ENCODE measurements at places on chromosomes 13 and 19.
A peak's percentile ranks its signal among the peaks of the same experiment; 100 is the strongest.

GRCh38 chr19:52942386-52943133, 19.3 kb upstream of the ZNF888 start:
- DNase-seq: peak; percentile 91

GRCh38 chr13:35736876-35737275, 260.4 kb upstream of the MAB21L1 start:
- no peak for DNase-seq

DNA sequence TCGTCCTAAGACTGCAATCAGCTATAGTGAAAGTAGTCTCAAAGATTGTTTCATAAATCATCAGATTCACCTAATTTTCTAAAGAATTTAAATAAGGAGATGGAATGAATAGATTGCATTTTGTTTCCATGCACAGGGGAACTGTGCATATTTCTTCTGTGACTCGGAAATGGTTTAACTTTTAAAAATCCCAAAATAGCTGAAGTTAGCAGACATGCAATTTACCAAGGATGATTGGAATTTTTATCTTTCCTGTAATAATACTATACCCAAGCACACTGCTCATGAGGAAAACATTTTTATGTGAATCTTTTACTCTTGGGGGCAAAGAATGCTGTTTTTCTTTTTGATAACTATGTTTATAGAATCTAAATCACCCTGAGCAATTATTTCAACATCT, 15.0 kb upstream of the LMO7 start:
- peak; percentile 35 for DNase-seq

GRCh38 chr13:52713894-52714293, 25.7 kb downstream of the CNMD start:
- DNase-seq: no peak

DNA sequence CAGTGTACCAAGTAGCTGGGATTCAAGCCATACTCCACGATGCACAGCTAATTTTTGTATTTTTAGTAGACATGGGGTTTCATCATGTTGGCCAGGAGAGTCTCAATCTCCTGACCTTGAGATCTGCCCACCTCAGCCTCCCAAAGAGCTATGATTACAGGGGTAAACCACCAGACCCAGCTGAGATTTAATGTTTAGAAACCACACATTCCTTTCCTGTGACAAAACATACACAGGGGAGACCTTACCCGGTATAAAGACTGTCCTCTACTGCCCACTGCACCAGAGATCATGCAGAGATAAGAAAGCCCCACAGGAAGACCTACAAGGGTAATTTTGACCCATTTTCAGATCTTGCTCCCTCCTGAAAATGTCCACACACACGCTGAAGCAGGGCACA, 22.8 kb upstream of the ZNF83 start:
- DNase-seq: no peak

DNA sequence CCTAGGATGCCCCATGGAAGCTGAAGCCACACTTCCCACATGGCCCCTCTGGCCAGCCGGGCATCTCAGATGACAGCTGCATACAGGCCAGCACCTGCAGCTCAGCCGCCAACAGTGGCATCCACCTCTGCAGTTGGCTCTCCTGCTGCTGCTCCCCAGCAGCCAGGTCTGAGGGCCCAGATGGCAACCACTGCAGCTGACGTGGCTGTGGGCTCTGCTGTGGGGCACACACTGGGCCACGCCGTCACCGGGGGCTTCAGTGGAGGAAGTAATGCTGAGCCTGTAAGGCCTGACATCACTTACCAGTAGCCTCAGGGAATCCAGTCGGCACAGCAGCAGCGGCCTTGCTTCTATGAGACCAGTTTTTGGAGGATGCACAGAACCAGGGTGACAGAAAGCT, 45.3 kb upstream of the LSM14A start:
- no peak for DNase-seq

DNA sequence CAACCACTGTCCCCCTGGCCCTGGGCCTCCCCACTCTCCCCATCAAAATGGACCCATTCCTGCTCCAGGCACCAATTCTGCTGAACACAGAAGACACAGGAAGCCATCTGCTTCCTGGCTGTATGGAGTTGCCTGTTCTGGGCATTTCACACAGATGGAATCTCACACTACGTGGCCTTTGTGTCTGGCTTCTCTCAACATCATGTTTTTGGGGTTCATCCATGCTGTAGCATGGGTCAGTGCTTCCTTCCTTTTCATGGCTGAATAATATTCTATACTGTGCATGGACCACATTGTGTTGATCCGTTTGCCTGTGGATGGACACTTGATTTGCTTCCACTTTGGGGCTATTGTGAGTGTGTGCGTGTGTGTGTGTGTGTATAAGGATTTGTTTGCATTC, 15.0 kb upstream of the KLF2 start:
- no peak for DNase-seq

GRCh38 chr13:95800436-95800835, 123.5 kb downstream of the DNAJC3 start:
- DNase-seq: no peak

GRCh38 chr13:24119626-24120508, 40.7 kb upstream of the SPATA13 start:
- DNase-seq: no peak

GRCh38 chr13:112261924-112262323, 114.2 kb upstream of the SPACA7 start:
- no peak for DNase-seq

DNA sequence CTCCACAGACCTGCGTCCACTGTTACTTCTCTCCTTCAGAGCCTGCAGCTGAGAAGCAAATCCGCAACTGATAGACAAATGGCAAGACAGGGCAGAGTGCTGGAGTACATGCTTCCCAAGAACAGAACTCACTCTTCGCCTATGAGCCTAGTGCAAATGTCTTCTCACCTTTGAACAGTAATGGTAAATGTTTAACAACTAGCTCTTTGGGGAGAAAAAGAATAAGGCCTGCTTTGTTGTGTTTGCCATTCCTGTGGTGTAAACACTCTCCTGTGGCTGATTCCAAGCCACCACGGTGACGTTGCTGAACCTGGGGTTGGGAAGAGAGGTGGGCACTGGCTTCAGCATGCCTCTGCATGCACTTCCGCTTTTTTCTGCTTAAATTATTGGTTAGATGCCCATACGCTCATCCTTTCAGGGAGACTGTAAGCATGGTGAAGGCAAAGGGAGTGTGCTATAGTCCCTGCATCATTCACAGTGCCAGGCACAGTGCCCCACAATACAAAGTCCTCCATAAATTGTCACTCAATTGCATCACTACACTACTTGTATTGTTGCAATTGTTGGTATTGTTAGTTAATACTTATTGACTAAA, 28.1 kb upstream of the GTF3A start:
- no peak for DNase-seq

DNA sequence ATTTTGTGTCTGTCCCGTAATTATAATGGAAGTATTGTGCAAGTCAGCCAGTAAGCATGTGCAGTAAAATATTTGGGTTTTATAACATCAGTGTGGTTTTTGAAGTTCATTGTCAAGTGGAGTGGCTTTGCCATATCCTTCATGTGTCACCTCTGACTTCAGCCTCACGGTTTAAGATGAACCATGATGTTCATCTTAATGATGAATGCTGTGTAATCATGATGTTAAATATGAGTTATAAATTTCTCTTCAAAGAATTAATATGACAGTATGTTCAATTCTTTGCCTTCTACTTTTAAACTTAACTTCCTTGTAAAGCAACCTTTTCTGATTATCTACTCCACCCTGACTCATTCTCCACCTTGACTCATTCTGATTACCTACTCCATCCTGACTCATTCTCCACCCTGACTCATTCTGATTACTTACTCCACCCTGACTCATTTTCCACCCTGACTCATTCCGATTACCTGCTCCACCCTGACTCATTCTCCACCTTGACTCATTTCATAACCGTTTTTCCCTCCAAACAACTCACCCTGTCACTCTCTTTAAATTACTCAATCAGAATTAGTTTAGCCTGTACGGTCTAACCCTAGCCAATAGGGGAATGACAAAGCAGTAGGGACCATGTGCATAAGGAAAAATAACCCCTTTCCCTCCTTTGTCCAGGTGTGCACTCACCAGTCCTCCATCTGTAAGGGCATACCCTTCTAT, 50.3 kb upstream of the ANKRD10 start:
- DNase-seq: no peak

- no peak for DNase-seq
Observed at GRCh38 chr13:102651392-102651791, 43.5 kb downstream of the METTL21C start.

- DNase-seq: no peak
Observed at GRCh38 chr13:50119591-50119990, 104.3 kb downstream of the KCNRG start.

GRCh38 chr19:1396768-1397679, 4.3 kb downstream of the GAMT start:
- no peak for DNase-seq

GRCh38 chr13:36530050-36530789, 97.9 kb downstream of the CCNA1 start:
- no peak for DNase-seq

DNA sequence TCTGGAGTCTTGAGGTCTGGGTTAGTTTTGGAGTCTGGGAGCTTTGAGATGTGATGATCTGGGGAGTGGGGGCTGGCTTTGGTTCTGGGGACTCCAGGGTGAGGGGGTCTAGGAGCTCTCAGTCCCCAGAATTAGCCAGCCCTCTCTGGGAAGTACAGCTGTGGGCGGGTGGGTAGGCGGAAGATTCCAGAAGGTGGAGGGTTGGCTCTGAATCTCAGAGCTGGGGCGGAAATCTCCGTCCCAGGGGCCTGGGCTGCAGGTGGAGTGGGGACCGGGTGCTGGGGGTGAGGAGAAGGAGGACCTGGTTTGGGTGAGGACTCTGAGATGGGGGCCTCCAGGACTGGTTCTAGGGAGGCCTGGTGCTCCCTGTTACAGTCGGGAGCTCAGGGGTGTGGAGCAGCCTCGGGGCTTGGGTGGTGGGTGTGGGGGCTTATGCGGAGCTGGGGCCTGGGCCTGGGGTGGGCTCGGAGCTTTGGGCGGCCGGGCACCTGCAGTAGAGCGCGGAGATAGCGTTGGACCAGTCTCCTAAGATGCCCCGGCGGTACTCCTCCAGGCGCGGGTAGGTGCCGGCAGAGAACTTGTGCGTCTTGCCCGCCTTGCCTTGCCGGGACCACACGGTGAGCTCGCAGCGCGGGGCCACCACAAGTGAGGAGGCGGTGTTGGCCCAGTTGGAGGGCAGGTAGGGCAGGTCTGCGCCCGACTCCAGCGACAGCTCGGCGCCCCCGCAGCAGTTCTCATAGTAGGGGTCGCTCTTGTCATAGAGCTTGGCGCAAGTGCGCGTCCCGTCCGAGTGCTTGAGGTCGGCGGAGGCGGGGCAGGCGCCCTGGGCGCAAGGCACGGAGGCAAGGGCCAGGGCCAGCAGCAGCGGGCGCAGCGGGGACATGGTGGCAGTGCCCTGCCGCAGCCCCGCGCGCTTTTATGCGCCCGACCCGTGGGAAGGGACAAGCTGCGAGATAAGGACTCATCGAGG, at the start of gene SYCN:
Gene SYCN (minus strand): TSS at position 892 of the 970 bp plus-strand sequence. CDS start 9 bp downstream, at position 883.
- peak; percentile 16 for DNase-seq

- no peak for DNase-seq
Observed at GRCh38 chr13:38743466-38743865, 56.6 kb downstream of the FREM2 start.

GRCh38 chr19:24141612-24142011, 54.6 kb downstream of the ZNF254 start:
- no peak for DNase-seq
